Glomerular endothelial cell (primary cell): ENCODE measurements at places on chromosomes 2 and 18. TPM values are rescaled to one million over a fixed set of nuclear protein-coding genes. Genes with fewer than 3 reads are reported as not detected.

Gene ANKZF1
- 19.1 and 32.2 TPM in 2 replicates for total RNA-seq

Gene PTRHD1
- total RNA-seq: 45.5 and 46.8 TPM in 2 replicates

Gene CROCC2
- not detected in 2 replicates for total RNA-seq

Gene DSC2
- 0.64 and 1.8 TPM in 2 replicates for total RNA-seq

Gene ZNF521
- total RNA-seq: 114 and 118 TPM in 2 replicates

Gene CD8B2
- total RNA-seq: not detected in 2 replicates

Gene DPYSL5
- not detected in 2 replicates for total RNA-seq

Gene POTEE
- not detected in 2 replicates for total RNA-seq

Gene RASGRP3
- total RNA-seq: 90.3 and 117 TPM in 2 replicates

Gene SERPINB2
- 10.5 and 33.7 TPM in 2 replicates for total RNA-seq

Gene CAPN13
- not detected in 2 replicates for total RNA-seq

Gene SLC9A4
- not detected in 2 replicates for total RNA-seq

Gene NFATC1
- total RNA-seq: 6.0 and 16.1 TPM in 2 replicates

Gene KIAA2012
- total RNA-seq: not detected in 2 replicates

Gene MPV17
- total RNA-seq: 103 and 117 TPM in 2 replicates

Gene HOXD10
- total RNA-seq: 1.3 and 2.0 TPM in 2 replicates

Gene DSC3
- 2.0 and 2.8 TPM in 2 replicates for total RNA-seq

Gene GAREM1
- total RNA-seq: 0.82 and 0.92 TPM in 2 replicates

Gene STRADB
- total RNA-seq: 17.0 and 25.0 TPM in 2 replicates

Gene KLF11
- 6.3 and 6.6 TPM in 2 replicates for total RNA-seq

Gene RNF181
- total RNA-seq: 231 and 261 TPM in 2 replicates

Gene DYNAP
- not detected in 2 replicates for total RNA-seq

Gene BOK
- total RNA-seq: 99.5 and 117 TPM in 2 replicates

Gene FOXD4L1
- total RNA-seq: 0.05 TPM in 1 of 2 replicates, not detected in the other

Gene DYTN
- not detected in 2 replicates for total RNA-seq

Gene AGXT
- total RNA-seq: not detected in 2 replicates

Gene SCTR
- total RNA-seq: not detected in 2 replicates

Gene LOXHD1
- not detected in 2 replicates for total RNA-seq

Gene SERPINB10
- not detected in 2 replicates for total RNA-seq

Gene TYMS
- total RNA-seq: 37.0 and 40.5 TPM in 2 replicates
